Type B pancreatic cell (in vitro differentiated cells): ENCODE measurements at places on chromosomes 7 and 10. TPM values are rescaled to one million over a fixed set of nuclear protein-coding genes. Genes with fewer than 3 reads are reported as not detected.

CCDC146 gene
- total RNA-seq, result 2.1 and 15.3 TPM in 2 replicates

DNA sequence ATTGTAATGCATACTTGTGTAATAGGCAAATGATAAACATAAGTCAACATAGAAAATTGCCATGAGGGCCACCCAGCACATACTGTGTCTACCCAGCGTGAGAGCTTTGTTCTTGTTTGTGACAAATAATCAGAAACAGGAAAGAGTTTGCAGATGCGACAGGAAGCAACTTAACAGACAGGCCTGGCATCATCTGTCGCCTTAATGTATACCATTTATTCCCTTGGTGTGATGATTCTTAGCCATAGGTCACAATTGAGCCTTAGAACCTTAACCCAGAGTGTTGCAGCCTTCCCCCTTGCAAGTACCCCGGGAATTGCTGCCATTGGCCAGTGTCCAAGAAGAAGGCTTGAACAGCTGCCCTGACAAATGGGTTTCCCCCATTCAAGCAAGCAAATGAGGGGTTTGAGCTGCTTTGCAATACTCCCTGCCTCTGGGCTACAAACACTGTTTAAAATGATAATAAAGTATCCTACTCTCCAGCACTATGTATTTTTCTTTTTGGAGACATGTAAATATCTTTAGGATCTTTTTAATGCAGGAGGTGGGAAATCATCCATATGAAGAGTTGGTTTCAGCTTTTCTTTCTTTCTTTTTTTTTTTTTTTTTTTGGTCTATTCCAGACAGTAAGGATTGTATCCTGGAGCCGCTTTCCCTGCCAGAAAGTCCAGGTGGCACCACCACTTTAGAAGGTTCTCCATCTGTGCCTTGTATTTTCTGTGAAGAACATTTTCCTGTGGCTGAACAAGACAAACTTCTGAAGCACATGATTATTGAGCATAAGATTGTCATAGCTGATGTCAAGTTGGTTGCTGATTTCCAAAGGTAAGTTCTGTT is 80.0 kb downstream of the ZNF277 start:
- H3K36me3 ChIP-seq, result peaks cover 8% of the 10 kb centered on the region
- H3K4me3 ChIP-seq, result no peak overlapping the region
- no peaks in the 10 kb centered on the region for H3K27me3 ChIP-seq
- no peak for DNase-seq

GRCh38 chr10:133196221-133196915 is 33.6 kb upstream of the UTF1 start:
- peaks cover 13% of the 10 kb centered on the region for H3K27me3 ChIP-seq
- DNase-seq, result no peak
- H3K27ac ChIP-seq, result no peak overlapping the region
- H3K4me1 ChIP-seq, result no peaks in the 10 kb centered on the region
- H3K4me3 ChIP-seq, result no peak overlapping the region

GRCh38 chr10:110495731-110496552 is 1.8 kb upstream of the DUSP5 start:
- H3K4me1 ChIP-seq, result peaks cover 30% of the 10 kb centered on the region
- peak overlapping the region; percentile 89 for H3K27ac ChIP-seq
- peaks cover 43% of the 10 kb centered on the region for H3K27me3 ChIP-seq
- peak overlapping the region; percentile 94 for H3K4me3 ChIP-seq

DNA sequence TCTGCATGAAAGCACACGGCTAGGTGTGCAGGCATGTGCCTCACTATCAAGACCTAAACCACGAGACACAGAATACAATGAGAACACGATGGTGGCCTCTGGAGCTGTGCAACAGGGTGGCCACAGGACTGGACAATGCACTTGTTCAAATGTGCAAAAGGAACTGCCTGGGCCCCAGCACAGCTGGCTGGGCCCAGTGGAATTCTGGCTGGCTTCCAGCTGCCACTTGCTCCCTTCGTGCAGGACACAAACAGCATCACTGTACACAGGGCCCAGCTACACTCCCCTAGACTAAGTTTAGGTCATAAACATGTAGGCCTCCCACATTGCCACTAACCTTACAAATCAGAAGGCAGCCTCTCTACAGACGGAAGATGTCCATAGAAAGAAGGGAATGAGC is 23.4 kb downstream of the DOCK4 start:
- peaks cover 3% of the 10 kb centered on the region for H3K36me3 ChIP-seq
- peaks cover 4% of the 10 kb centered on the region for H3K27me3 ChIP-seq
- peaks cover 17% of the 10 kb centered on the region for H3K4me1 ChIP-seq
- no peak overlapping the region for H3K27ac ChIP-seq
- no peak overlapping the region for H3K4me3 ChIP-seq
- no peak for DNase-seq

CRYGN gene
- total RNA-seq, result 0.67 and 1.3 TPM in 2 replicates

SLC12A9 gene
- total RNA-seq, result 31.4 and 37.1 TPM in 2 replicates

DNA sequence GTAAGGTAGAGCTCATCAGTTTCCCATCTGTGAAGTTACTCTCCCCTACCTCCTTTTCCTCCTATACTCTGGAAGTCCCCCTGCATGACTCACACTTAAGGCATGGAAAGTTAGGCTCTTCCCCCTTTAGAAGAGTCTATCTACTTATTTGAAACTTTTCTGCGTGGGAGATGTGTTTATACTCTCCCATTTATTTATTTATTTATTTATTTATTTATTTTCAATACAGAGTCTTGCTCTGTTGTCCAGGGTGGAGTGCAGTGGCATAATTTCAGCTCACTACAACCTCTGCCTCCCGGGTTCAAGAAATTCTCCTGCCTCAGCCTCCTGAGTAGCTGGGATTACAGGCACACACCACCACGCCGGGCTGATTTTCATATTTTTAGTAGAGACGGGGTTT is 107.5 kb upstream of the JCAD start:
- DNase-seq, result no peak
- H3K27me3 ChIP-seq, result no peaks in the 10 kb centered on the region
- no peaks in the 10 kb centered on the region for H3K36me3 ChIP-seq
- H3K4me3 ChIP-seq, result no peak overlapping the region
- peaks cover 4% of the 10 kb centered on the region for H3K4me1 ChIP-seq

DNA sequence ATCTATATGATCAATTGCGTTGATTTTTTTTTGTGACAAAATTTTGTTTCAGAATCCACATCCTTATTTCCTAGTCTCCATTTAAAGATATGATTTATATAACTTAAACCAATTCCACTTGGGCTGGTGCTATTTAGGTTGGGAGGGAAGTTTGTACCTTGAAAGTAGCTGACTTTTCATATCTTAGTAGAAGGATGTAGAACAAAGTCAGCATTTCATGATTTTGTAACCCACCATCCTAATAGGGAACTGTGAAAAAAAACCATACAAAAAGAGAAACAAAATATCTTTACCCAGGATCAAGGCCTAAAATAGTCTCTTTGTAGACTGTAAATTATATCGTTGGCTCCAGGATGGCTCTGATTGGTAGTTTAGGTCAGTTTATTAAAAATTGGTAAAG is 8.3 kb downstream of the HECTD2 start:
- H3K4me1 ChIP-seq, result no peaks in the 10 kb centered on the region
- no peaks in the 10 kb centered on the region for H3K36me3 ChIP-seq
- H3K27ac ChIP-seq, result no peak overlapping the region
- no peaks in the 10 kb centered on the region for H3K27me3 ChIP-seq
- no peak for DNase-seq

GRCh38 chr10:113921561-113922370 is 67.3 kb downstream of the NHLRC2 start:
- peaks cover 14% of the 10 kb centered on the region for H3K4me1 ChIP-seq
- peaks cover 17% of the 10 kb centered on the region for H3K36me3 ChIP-seq
- no peaks in the 10 kb centered on the region for H3K27me3 ChIP-seq
- H3K4me3 ChIP-seq, result no peak overlapping the region
